AG04449 (cell line): ENCODE measurements at places on chromosomes 11 and 22.

GRCh38 chr11:109902764-109903433 is 190.3 kb upstream of the ZC3H12C start:
- no peak for DNase-seq

GRCh38 chr11:130480711-130481140 is 32.3 kb downstream of the ADAMTS15 start:
- DNase-seq = no peak

GRCh38 chr11:11241284-11241683 is 111.8 kb downstream of the CSNK2A3 start:
- DNase-seq = no peak

DNA sequence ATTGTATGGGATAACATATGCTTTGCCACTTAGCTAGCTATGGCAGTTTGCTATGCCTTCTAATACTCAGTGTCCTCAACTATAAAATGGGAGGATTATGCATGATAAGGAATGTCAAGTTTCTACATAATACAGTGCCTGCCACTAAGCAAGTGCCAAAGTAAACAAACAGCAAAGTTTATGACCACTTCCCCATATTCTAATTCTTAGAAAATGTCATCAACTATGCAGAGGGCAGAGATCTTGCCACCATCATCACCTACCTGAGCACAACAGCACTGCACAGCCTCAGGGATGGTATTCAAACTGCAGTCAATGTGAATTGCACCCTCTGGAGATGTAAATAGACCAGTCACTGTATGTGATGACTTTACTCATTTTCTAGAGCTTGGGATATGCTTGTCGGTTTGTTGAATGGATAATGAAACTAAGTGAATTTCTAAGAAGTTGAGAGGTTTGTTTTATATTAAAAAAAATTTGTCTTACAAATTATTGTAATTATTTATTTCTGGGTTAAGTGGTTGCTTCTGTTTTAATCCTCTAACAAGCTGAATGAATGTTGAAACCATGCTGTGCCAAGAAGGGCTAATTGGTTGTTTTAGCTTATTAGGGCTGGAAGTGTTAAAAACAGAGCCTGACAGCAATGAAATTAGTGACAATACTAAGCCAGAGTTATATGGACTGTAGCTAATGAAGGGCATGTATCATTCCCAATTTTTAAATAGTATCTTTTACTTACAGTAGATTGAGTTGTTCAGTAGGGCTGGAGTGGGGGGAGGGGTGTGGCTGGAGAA is 398.4 kb downstream of the CNTN5 start:
- DNase-seq = no peak

DNA sequence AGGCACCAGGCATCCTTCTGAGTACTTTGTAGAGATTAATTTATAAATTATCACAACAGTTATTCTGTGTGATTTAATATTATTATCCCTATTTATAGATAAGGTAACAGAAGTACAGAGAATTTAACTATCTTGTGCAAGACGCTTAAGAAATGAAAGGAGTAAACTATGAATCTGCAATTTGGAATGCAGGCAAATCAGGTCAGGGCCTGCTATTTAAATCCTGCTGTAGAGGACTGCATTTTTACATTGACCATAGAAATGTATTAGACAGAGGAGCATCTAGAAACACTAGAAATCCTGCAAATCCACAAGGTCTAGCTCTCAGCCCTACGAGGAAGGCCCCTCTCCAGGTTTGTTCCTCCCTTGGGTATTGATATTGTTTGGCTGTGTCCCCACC is 336.2 kb downstream of the ETS1 start:
- DNase-seq = peak; percentile 44

DNA sequence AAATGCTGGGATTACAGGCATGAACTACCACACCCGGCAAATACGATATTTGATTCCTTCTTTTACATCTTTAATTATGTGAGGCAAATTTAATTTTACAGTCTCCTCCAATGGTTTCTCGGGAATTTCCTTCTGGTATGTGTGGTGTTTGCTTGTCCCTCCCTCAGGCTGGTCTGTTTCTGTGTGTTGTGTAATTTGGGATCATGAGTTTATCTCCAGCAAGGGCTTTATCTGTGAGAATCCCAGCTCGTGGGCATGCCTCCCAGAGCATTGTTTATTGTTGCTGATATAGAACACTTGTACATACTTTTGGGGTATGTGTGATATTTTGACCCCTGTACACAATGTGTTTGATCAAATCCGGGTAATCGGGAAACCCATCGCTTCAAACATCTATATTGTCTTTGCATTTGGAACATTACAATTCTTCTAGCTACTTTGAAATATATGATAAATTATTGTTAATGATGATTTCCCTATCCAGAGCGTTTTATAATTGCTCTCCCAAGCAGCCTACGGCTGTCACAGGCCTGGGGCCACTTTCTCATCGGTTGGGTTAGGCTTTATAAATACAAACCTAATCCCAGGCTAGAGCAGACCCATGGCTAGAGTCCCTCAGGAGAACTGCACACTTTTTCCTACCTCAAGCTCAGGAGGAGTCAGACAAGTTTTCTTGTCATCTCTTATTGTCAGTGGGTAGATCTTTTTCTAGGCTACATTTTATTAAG is 15.0 kb upstream of the PRR5 start:
- DNase-seq = no peak

DNA sequence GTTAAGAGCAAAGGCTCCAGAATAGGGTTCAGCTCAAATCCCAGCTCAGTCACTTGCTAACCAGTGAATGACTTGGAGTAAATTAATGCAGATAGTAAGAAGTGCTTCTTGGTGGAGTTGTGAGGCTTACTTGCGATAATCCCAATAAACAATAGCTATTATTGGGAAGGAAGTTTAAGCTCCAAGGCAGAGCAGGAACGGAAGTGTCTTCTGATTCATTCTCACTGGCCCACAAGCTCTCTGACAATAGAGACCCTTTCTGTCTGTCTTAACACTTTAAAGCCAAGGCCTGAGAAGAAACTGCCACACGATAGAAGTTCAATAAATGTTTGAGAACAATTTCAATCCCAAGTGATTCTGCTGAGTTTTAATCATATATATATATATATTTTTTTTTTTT is 155.4 kb downstream of the DBX1 start:
- DNase-seq = no peak

GRCh38 chr11:74570266-74571061 is 21.9 kb upstream of the POLD3 start:
- no peak for DNase-seq

DNA sequence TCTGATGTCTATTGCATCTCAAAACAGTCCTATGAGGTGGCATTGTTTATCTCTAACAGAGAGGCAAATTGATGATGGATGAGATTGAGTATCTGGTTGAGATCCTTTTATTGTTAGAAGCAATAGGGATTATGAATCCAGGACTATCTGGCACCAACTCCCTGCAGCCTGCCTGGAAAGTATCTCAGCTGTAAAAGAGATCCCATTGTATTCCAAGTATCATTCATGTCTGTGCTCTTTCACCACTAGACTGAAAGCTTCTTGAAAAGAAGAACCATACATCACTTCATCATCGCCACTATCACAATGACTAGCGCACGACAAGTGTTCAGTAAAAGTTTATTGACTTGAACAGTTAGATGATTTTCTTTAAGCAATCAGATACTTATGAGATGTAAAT is 41.9 kb upstream of the PCF11 start:
- DNase-seq = no peak

- DNase-seq = no peak
These were observed 3.4 kb upstream of the APOA1 start for GRCh38 chr11:116840746-116841296.

GRCh38 chr11:70826541-70827335 is 425.6 kb downstream of the SHANK2 start:
- no peak for DNase-seq

DNA sequence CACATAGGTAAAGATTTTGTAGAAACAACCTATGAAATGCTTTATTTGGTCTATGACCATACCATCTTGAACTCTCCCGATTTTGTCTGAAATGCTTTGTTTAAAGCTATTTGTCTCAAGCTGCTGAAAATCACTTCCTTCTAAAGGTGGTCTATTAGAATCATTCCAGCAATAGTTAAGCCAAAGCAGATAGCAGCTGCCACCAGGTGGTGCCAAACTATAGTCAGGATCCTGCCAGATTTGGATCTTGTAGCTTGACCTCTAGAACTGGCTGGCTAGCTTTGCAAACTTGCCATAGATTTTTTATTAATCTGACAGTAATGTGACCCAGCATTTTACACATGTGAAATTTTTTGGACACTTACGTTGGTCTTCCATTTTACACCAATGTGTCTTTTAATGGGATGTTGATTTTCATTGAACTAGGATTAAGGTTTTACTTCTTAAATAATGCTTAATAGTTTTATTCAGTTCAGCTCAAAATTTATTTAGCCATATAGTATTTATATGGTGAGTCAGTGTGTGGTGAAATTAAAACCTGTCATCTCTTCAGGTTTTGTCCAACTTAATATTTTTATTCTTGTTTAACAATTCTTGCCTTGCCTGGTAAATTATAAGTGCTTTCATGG is 19.7 kb downstream of the CTR9 start:
- no peak for DNase-seq

DNA sequence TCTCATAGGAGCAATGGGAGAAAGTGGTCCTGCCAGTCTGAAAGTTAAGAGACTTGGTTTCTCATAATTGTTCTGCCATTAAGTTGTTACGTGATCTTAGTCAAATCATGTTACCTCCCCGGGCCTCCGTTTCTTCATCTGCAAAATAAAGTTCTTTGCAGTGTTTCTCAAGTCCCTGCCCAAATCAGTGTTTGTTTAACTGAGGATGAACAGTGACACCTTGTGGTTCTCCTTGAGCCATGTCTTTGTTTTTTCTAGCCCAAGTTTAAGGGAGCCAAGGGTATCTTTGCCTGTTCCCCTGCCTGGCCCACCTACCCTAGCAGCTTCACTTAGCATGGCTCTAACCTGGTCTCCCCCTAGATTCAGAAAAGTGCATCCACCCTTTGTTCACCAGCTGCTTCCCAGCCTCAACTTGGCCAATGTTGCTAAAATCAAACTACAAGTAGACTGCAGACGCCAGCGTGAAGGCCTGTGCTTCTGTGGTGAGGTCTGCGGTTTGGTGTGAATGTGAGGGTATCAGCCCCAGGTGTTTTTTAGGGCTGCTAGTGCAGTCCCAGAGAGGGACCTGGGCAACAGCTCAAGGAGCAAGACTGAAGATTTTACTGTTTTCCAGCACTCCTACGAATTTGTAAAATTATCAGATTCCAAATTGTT is 35.5 kb downstream of the FZD4 start:
- DNase-seq = no peak

DNA sequence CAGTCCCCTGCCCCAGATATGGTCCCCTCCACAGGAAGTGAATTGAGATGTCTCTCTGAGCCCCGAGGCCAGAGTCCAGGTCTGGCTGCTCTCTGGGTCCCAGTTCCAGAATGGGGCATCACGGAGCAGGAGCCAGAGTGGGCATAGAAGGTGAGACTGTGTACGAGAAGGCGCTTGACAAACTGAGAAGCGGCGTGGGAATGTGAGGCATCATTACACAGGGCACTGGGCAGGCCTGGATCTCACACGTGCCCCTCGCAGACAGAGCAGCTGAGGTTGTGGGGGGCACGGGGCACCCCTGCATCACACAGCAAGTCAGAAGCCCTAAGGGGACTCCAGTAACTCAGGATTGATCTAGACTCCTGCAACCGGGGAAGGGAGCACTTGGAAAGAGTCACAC is 9.2 kb downstream of the STARD10 start:
- no peak for DNase-seq

DNA sequence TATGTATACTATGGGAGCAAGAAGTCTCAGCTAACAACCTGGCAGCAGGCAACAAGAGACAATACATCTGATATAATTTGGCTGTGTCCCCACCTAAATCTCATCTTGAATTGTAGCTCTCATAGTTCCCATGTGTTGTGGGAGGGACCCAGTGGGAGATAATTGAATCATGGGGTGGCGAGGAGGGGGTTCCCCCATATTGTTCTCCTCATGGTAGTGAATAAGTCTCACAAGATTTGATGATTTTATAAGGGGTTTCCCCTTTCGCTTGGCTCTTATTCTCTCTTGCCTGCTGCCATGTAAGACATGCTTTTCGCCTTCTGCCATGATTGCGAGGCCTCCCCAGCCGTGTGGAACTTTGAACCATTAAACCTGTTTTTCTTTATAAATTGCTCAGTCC is 6.2 kb downstream of the DNAJC24 start:
- DNase-seq = no peak

DNA sequence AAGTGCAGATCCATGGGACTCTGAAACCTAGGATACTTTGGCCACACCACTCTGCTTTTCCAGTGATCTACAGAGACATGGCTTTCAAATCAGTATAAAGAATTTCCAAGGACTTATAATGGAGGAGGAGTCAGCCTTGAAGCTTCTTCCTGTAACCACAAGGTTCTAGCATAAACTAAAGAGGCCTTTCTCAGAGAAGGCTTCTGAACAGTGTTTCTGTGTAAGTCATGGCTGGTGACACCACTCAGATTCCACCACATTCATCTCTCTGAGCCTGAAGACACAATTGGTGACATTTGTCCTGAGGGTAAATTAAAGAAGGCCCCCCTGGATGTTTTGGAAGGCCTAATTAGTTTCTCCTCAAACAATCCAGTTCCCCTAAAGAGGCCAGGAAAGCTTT is 29.0 kb upstream of the ADORA2A start:
- DNase-seq = no peak

DNA sequence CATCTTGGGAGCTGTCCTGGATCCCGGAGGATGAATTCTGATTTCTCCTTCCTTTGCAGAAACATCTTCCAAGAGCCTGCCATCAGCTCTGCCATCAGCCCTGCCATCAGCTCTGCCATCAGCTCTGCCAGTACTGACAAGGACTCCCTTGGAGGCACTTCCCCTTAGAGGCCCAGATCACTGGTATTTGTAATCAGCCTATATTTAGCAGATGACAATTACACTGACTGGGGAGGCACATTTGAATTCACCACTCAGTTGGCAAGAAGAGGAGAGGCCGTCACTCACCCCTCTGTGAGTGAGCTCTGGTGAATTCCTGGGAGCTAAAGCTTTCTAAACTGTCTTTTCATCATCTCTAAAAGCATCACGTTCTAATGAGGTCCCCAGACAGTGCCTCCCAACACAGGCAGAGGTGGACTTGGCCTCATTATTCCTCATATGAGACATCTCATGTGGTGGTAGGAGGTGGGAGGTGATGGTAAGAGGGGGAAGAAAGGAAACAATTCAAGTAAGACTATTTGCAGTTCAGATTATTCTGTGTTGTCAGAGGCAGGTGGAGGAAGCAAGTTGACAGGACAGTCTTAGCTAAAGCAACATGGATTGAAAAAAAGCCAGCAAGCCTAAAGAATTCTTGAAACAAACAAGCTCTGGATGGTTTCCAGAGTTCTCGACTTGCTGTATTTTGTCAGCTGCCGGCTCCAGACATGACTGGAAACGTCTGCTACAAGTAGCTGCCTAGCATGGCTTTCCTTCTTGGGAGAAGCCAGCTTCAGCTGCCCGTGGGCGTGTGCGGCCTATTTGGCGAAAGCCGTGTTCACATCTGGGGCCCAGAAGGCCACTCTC is 771.7 kb downstream of the TBC1D22A start:
- DNase-seq = no peak

GRCh38 chr11:30328681-30329080 is 5.8 kb downstream of the ARL14EP start:
- no peak for DNase-seq

GRCh38 chr11:113529606-113530005 is 54.4 kb upstream of the DRD2 start:
- no peak for DNase-seq

GRCh38 chr22:38454353-38455075 is 485 bp downstream of the KCNJ4 start:
- no peak for DNase-seq
